ENCODE measurements at places on chromosomes 6 and 20.

DNA sequence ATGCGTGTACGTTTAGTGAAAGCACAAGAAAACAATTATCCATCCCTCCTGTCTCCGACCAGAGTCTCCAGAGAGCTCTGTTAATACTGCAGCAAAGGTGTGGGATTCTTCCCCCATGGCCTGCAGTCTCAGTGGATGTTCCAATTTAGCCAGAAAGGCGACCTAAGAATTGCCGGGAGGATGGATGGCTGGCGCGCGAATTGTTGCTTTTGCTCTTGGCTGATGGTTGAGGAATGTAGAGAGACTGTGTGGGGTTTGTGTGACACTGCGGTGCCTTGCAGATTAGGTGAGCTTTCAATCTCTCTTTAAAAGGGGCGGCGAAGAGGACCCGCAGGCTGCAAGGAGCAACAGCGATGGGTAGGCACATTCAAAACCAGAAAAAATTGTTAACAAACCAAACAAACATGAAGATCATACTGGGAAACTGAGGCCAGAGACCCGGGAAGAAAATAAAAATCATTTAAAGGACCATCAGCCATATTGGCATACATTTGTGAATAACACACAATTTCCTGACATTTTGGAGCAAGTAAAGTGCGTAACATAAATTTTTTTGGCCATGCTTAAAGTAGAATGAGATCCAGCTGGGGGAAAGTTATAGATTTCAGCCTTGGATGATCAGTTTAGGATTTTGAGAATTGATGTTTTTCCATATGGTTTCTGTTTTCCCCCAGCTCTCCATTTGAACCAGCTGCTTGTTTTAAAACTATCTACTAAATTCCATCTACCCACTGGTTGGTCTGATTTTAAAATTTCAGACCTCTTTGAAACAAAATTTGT, 46.3 kb downstream of the GNAS start:
- DNase-seq: no peak

GRCh38 chr6:152993847-152994246, 8.7 kb downstream of the MTRF1L start:
- no peak for DNase-seq

DNA sequence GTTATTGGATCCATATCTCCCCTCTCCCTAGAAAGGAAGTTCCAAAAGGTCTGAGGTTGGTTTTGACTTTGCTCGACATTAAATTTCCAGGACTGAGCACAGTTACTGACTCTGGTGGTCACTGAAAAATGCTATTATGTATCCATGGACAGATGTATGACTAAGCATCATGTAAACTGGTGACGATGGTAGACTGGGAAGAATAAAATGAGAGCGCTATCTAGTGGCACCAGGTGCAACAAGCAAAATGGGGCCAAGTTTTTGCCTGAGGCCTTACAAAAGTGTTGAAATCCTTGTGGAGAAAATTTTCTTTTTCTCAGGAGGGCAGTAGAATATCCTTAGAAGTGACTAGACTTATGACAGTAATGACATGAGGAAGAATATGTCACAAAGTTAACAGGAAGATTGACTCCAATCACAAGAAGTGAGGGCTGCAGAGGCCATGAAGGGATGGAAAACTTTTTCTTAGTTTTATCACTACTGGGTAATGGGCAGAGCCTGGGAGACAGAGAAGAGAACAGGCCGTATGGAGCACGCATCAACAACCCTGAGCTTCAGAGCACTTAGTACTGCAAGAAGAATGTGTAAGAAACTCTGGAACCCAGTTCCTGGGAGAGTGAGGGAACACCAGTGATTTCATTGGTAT, 88.9 kb upstream of the ELOVL5 start:
- DNase-seq: peak; percentile 67

DNA sequence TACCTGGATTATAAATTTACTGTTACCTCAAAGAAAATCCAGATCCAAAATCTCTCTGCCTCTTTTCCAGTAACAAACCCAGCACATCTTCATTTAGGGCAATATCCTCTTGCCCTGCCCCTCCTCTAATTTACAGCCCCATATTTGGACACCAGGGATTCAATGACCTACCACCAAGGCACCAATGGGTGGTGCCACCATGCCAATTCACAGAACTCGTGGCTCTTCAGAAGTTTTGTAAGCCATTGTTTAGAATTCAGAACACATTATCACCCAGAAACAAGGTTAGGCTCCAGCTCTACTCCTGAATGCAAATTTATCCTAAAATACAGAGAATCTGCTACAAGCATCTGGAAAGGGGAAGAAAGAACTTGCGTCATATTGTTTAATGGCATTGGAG, 67.8 kb upstream of the SASH1 start:
- no peak for DNase-seq
